ENCODE measurements at places on chromosomes 3 and 15.

DNA sequence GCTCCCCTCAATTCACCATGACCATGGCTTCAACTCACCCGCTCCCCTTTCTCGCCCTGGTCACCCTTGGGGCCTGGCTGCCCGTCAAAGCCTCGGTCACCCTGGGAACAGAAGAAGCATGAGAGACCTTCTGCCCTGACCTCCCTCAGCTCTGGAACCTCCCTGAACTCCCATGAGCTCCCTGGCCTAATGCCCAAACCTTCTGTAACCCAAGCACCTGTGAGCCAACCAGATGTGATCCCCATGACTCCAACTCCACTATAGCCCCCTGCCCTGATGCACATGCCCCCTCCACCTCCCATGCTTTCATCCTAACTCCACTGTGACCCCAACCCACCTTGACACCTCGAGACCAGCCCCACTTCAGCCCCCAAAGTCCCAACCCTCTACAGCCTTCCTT lies 3.5 kb upstream of the UCN2 start:
- no peak for DNase-seq

GRCh38 chr3:188349933-188350332 lies 196.0 kb downstream of the LPP start:
- DNase-seq = no peak

GRCh38 chr15:78752492-78753358 lies 58.5 kb downstream of the ADAMTS7 start:
- DNase-seq = no peak

DNA sequence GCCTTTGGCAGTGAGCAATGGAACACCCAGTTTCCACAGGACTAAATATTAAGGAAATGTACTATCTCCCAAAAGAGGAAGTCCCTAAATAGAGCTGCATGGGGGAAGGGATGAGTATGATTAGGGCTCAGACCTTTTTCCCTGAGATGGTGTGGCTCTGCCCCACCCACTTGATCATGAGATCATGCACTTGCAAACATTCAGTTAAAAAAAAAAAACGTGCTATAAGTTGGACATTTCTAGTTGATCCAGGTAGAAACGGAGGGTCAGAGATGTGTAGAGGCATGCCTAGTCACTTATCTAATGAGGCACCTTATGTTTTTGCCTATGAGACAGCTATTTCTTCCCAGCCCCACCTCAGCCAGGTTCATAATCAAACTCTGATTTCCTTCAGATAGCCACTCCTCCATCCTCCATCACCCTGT lies 24.5 kb upstream of the SSR3 start:
- DNase-seq = no peak

DNA sequence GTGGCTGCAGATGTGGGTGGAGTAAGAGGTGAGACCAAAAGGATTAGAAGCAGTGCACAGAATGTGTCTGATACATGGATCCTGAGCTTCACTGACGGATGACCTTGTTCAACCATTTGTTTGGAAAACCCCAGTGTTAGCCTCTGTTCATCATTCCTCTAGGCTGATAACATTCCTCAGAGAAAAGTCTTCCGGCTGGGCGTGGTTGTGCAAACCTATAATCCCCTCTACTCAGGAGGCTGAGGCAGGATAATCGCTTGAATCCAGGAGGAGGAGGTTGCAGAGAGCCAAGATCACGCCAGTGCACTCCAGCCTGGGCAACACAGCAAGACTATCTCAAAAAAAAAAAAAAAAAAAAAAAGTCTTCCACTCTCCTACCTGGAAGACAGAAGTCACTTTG lies 23.1 kb upstream of the CHD2 start:
- no peak for DNase-seq

DNA sequence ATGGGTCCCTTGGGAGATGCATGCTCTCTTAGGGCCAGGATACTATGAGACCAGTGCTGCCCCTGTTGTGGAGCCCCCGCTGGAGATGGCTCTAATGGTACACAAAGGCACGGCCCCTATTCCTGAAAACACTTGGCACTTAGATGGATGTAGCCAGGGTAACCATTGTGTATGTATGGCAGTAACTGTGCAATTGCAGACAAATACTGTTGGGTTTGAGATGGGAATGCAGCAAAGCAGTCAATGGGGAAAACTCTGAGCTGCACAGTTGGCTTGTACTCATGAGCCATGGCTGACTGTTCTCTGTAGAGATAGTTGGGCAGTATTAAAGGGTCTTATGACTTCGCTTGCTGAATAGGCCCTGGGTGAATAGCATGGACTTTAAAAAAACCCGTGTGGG lies 67.9 kb upstream of the NPAP1 start:
- DNase-seq = no peak

DNA sequence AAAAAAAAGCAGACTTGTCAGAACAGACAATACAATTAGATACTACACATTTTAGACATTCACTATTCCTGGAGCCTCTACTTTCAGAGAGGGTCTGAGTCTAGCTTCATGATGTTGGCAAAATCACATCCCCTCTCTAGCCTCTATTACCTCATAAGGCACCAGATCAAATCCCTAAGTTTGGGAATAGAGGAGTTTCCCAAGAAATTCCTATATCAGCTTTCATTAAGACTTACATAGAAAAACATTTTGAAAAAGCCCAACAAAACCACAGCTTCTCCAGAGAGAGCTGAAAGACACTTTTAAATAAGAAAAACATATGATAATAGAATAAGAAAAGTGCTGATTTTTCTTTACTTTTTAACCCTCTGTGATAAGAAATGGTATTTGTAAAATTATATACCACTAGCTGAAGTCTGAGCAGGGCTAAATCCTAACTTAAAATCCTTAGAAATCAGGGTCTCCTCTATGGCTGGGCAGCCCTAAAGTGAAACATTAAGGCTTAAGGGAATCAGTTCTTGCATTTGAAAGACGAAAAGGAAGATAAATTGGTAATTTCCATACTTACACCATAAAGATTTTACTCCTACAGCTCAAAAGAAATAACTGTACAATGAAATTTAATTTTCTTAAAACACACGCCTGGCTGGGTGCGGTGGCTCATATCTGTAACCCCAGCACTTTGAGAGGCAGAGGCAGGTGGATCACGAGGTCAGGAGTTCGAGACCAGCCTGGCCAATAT lies 4.3 kb downstream of the TBC1D2B start:
- no peak for DNase-seq

GRCh38 chr3:17861476-17861875 lies 119.0 kb upstream of the TBC1D5 start:
- no peak for DNase-seq

DNA sequence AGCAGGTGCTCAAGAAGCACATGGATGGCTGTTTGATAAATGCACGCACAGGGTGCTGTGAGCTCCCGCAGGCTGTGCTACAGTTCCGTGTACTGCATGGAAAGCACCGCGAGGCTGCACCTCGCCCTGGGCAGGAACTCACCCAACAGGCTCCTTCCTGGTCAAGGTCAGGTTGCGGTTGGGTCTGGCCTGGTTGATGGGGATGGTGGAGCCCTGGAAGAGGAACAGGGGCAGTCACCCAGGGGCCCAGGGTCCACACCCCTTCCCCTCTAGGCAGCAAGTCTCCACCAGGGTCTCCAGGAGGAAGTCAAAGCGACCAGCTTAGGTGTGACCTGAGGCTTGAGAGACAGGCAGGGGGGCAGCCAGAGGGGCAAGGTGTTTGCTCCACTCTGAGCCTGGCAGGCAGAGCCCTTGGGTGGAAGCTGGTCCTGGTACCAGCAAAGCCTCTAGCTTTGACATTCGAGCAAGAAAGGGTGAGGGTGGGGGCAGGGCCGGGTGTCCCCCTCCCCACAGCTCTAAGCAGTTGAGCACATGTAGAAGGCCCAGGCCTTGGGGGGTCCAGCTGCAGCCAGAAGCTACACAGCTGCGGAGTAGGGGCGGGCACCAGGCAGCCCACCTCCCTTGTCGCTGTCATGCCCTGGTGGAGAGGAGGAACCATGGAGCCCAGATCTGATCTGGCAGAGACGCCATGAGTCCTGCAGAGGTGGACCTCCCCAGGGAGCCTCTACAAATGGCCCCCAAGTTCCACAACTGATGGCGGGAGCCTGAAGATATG lies 46.3 kb upstream of the SLC41A3 start:
- no peak for DNase-seq

GRCh38 chr15:87740655-87741344 lies 515.7 kb downstream of the NTRK3 start:
- no peak for DNase-seq

GRCh38 chr15:45183511-45183910 lies 4.3 kb downstream of the SHF start:
- no peak for DNase-seq

- DNase-seq = no peak
Measured at GRCh38 chr15:36301947-36302346, 277.5 kb upstream of the CDIN1 start.

GRCh38 chr3:82085356-82085755 lies 323.9 kb upstream of the GBE1 start:
- DNase-seq = no peak

GRCh38 chr3:108602935-108603294 lies 13.4 kb downstream of the DZIP3 start:
- no peak for DNase-seq

DNA sequence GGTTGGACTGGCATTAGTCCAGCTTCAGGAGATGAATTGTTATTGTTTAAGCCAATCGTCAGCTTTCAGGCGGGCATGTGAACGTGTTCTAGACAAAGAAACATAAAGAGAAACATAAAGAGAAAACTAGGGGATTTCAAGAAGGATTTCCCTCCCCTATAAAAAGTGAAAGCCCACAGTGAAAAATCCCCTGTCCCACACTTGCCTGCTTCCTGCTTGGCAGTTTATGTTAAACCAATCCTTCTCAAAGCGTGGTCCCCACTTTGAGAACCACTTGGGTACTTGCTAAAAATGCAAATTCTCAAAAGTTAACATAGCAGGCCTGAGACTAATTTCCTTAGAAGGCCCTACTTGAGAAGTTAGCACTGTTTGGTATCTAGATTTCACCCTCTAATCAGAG lies 293.0 kb upstream of the SOX14 start:
- no peak for DNase-seq

- no peak for DNase-seq
Measured at GRCh38 chr15:78207110-78207458, 27.3 kb downstream of the ACSBG1 start.

GRCh38 chr15:36803773-36804172 lies 224.3 kb downstream of the CDIN1 start:
- no peak for DNase-seq

DNA sequence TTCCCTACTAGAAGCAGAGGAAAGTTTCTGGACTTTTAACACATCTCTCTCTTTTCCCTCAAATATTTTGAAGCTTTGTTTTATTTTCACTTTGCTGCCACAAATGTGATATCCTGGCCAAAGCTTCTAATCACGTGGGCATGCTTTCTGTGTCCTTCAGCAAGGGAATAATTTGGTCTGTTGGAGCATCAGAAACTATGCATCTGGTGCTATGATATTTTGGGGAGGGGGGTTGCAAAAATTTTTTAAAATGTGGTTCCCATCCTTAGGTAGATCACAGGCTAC lies 254.2 kb downstream of the GAP43 start:
- DNase-seq = no peak

- no peak for DNase-seq
Measured at GRCh38 chr15:52236013-52236412, 44.8 kb upstream of the GNB5 start.

- no peak for DNase-seq
Measured at GRCh38 chr3:98779541-98780335, 16.6 kb downstream of the ST3GAL6 start.

GRCh38 chr3:43294975-43295374 lies 8.6 kb downstream of the SNRK start:
- no peak for DNase-seq

DNA sequence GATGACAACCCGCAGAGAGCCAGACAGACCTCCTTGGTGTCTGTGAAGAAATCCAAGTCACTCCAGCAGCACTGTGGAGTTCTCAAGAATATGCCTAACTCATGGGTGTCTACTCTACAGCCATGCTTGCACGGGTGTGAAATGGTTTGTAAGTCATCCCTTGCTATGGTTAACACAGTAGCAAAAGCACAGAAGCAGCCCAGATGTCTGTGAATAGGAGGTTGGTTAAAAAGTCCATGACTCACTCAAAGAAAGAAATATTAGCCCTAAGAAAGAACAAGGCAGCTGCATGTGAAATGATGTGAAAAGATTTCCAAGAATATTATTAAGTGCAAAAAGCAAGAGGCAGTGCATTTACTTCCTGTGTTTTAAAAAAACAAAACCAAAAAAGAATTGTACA lies 12.1 kb upstream of the LIMD1 start:
- DNase-seq = no peak

DNA sequence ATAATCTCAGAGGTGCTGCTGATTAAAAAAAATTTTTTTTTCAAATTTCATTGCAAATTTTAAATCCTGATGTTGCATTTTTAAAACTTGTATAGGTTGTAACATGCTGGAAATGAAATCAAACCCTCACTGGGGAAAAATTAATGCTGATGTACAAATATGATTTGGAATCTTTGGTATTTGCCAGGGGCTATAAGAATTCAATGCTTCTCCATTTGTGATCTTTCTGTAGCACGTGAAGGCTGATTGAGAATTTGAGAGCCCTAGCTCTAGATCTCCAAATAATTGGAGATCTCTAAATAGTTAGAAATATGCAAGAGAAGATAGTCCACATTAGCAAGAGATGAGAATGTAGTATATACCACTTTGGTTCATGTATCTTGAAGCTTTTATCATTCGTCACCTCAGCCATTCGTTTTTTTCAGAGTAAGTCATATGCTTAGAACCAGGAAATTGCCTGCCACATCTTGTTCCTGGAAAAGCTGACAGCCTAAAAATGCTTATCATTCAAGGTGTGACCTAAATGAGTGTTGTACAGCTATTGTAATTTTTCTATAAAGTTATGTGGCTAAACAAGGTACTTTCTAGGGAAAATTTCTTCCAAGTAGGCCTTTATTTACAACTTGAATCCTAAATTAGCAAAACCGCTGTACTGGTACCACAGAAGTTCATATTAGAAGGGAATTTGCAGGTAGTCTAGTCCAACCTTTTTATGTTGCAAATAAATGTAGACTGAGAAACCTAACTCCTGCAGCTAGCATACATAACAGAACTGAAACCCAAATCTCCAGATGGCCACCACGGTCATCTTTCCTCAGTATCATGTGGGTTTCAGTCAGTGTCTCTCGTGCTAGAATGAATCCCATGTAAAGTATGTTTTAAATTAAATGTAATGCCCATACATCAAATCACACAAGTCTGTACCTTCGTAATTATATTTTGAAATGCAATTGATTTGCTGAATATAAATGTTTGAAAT lies 48.5 kb downstream of the FNDC3B start:
- DNase-seq = no peak

GRCh38 chr3:2535206-2535605 lies 436.5 kb downstream of the CNTN4 start:
- no peak for DNase-seq

GRCh38 chr3:86046436-86047136 lies 944.4 kb downstream of the VGLL3 start:
- no peak for DNase-seq

- DNase-seq = no peak
Measured at GRCh38 chr3:72697717-72698116, 150.5 kb downstream of the SHQ1 start.

GRCh38 chr3:100210772-100211135 lies 50.0 kb upstream of the TBC1D23 start:
- DNase-seq = peak; percentile 70
